ENCODE measurements at places on chromosomes 5 and 9.

DNA sequence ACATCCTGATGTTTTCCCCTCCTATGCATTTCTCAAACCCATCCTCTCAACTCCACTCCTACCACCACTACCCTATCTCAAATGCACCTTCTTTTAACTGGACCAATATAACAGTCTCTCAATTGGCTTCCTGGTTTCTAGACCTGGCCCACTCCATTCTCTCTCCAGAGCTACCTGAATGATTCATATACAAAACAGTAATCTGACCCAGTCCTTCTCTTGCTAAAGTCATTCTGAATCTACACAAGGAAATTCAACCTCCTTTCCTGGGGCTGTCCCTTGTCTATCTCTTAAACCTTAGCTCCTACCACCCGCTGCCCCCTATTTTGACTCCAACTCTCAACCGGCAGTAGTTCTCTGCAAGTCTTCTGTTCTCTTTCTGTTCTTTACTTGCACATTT lies 97.2 kb downstream of the PCSK1 start:
- DNase-seq: no peak

GRCh38 chr5:131277875-131278740 lies 14.3 kb downstream of the CDC42SE2 start:
- no peak for DNase-seq

DNA sequence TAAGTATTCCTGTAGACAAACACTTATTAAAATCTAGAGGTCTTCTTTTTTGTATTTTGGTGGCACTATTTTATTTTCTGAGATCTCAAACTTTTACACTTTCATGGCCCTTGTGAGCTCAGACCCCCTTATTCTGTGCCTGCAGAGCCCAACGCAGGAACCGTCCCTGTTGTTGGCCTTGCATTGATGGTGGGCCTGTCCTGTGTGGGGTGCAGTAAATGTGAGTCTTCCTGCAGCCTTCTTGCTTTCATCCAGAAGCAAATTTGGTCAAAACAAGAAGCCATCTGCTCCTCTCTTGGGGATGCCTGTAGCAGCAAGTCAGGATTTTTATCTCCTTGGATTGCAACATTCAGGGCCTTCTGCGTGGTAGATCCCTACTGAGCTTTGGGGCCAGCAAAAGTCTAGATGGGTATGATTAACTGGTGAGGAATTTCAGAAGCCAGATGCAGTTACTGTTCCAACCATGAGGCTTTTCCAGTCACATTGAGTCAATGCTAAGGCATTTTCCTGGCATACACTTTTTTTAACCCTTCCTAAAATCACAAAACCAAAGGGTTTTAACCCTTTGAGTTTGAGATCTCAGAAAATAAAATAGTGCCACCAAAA lies 31.7 kb downstream of the BASP1 start:
- DNase-seq: no peak

- DNase-seq: no peak
Measured at GRCh38 chr9:5502553-5502952, 7.8 kb upstream of the PDCD1LG2 start.

DNA sequence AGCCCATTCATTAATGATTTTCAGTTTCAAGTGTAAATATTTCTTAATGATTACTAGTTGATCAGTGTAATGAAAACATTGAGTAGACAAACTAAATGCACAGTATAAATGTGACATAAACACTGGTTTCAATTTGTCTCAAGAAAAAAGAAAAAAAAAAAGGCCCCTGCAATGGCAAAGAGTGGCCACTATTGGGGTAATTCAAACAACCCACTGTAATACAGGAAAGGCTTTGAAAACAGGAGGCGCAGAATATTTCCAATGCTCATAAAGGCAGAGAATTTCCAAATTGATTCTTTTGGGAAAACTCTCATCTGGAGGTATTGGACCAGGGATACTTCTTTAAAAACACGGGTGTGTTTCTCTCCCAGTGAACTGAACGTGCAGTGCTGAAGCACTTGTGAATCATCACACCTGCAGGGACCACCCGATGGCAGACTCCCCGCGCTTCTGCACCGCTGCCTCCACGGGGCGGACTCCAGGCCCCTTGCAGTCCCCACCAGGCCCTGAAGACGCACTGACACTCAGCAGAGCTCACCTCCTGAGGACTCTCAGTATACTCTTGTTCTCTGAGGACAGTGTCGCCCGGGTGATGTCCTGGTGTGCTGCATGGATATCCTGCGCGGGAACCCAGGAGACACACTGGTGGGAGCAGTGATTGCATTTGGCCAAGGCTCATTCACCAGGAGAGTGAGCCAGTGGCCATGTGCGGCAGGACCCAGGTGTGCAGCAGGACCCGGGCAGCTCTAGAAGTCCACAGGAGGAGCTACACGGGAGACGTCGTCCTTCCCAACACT lies 227.6 kb upstream of the IRX4 start:
- no peak for DNase-seq

DNA sequence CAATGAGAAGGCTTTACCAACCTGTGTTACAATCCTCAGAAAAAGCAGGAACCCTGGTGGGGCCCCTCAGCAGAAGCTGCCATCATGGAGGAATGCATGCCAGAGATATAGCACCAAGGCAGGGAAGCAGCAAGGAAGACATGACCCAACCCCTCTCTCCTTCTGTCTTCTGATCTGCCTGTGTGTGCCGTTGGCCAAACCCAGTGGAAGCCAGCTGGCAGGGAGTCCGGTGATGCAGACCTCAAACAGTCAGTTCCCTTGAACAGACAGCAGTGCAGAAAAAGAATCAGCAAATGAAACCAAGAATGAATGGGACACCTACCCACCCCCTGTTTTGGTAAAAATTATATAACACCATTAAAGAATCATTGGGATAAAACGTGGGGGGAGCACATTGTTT lies 234.2 kb downstream of the ZNF608 start:
- DNase-seq: no peak

- no peak for DNase-seq
Measured at GRCh38 chr9:34647084-34647403, 569 bp downstream of the GALT start.

- DNase-seq: no peak
Measured at GRCh38 chr9:109640580-109641371, 139.2 kb upstream of the PALM2AKAP2 start.

- DNase-seq: no peak
Measured at GRCh38 chr9:26413611-26414010, 479.0 kb downstream of the CAAP1 start.

GRCh38 chr5:109937951-109938350 lies 248.2 kb downstream of the MAN2A1 start:
- DNase-seq: no peak

- no peak for DNase-seq
Measured at GRCh38 chr9:93248386-93249040, 64.6 kb downstream of the WNK2 start.

DNA sequence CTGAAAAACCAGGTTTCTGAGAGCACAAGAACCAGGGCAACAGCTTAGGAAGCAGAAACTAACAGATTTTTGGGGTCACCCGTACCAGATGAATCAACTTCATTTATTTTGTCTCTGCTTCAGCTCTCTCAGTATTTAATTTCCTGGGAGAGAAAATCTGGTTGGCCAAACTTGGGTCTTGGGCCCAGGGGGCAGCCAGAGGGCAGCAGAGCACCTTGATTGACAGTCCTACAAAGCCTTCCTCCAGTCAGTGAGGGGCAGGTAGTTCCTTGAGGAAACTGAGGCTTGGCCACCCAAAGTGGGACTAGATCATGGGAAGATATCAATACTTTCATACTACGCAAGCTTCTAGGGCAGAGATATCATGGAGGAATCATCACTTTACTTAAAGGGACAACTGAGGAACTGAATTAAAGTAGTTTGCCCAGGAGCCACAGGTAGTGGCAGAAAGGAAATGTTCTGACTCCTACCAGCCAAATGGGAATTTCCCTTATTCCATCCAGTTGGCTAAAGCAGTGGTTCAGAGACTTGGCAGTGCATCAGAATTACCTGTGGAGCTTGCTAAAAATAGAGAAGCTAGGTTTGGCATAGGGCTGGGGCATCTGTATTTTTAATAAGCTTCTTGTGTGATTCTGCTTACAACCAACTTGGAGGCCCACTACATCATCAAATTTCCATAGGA lies 21.5 kb upstream of the ARHGAP26 start:
- DNase-seq: peak; percentile 46

Data from activated T-cell treated with anti-CD3 and anti-CD28 coated beads for 1 hour (primary cell).